Left ventricle myocardium superior (tissue), 1 donor: ENCODE measurements at places on chromosomes 1 and 21.

GRCh38 chr1:7745783-7746182, 25.3 kb upstream of the VAMP3 start:
- no peak for DNase-seq

GRCh38 chr1:182739545-182739944, 50.0 kb upstream of the NPL start:
- DNase-seq: no peak

GRCh38 chr1:171961861-171962260, 120.6 kb downstream of the DNM3 start:
- no peak for DNase-seq

- DNase-seq: peak; percentile 42
Observed at GRCh38 chr21:37207441-37208009, 59.6 kb downstream of the VPS26C start.

- no peak for DNase-seq
Observed at GRCh38 chr1:78143152-78143551, 97.4 kb downstream of the GIPC2 start.

GRCh38 chr1:47678464-47678980, 240.7 kb downstream of the FOXD2 start:
- no peak for DNase-seq

DNA sequence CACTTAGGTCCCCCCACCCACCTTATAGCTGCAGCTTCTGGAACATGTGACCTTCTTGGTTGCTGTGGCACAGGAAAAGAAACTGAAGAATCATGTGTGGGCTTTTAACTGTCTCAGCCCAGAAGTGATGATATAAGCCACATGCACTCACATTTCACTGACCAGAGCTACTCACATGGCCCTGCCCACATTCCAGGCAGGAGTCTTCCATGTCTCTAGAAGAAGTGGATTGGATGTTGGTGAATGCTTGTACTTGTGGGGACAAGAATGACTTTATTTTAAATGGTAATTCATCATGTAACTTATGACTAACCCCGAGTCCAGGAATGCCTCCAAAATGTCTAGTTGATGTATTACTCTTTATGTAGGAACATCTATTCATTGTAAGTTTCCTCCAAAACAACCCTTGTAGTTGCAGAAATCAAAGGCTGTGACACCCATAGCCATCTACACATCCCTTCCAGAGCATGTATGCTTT, 15.8 kb upstream of the CAMK1G start:
- DNase-seq: no peak

- DNase-seq: no peak
Observed at GRCh38 chr1:213075725-213076124, 24.7 kb downstream of the RPS6KC1 start.

DNA sequence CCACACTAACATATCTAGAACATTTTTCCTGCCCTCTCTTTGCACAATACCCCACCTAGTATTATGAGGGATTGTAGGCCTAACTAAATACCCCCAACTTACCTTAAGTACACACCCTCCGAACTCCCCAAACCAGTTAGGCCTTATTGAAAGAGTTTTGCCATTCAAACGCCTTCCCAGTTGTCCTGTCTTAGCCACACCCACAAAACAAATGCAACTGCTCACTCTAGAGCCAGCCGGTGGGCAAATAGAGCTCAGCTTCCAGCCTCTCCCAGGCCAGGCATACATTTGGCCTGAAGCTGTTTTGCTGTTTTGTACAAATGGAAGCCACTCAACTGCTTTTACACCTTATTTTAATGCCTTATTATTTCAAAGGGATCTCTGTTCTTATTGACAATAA, 224.2 kb upstream of the RUNX1 start:
- DNase-seq: no peak

DNA sequence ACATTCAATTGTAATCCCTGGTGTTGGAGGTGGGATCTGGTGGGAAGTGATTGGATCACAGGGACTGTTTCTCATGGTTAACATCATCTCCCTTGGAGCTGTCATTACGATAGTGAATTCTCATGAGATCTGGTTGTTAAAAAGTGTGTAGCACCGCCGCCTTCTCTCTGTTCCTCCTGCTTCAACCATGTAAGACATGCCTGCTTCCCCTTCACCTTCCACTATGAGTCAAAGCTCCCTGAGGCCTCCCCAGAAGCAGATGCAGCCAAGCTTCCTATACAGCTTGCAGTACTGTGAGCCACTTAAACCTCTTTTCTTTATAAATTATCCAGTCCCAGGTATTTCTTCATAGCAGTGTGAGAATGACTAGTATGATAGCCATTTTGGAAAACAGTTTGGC, 30.1 kb upstream of the TRIM62 start:
- no peak for DNase-seq

- DNase-seq: no peak
Observed at GRCh38 chr1:2534687-2535441, 4.8 kb upstream of the HES5 start.

GRCh38 chr1:228827019-228827418, 91.7 kb downstream of the RHOU start:
- no peak for DNase-seq

DNA sequence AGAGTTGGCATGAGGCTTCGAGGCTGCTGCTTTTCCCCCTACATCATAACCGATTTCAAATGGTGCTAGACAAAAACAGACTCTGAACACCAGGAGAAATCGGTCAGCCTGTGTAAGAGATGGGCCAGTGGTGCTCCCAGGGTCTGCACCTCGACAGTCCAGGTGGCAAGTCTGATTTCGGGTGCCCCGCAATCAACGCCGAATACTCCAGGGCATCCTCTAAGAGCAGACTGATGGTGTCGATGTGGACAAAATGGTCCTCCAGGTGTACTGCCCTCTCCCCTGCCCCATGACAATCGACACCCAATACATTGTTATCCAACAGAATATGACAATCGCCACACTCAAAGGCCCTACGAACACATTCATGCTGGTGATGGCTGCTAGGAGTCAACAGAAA, 50.0 kb downstream of the CD46 start:
- DNase-seq: no peak

- no peak for DNase-seq
Observed at GRCh38 chr21:43025636-43026180, 49.9 kb downstream of the CBS start.

DNA sequence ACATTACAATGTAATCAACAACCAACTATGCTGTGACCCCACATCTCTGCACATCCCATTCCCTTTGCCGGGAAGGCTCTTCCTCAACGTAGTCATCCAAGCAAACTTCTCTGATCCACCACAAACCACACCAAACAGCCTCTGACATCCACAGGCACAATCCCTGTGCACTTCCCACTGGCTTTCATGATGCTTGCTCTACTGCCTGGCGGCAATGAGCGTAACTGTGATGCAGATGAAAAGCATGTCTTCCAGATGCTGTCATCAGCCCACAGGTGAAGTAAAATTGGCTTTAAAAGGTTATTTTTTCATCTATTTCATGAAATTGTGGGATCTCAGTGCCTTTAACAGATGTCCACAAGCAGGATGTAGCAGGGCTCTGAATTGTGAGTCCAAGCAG, 635.2 kb downstream of the SMYD3 start:
- DNase-seq: no peak

GRCh38 chr1:234691567-234691966, 81.6 kb upstream of the IRF2BP2 start:
- no peak for DNase-seq

DNA sequence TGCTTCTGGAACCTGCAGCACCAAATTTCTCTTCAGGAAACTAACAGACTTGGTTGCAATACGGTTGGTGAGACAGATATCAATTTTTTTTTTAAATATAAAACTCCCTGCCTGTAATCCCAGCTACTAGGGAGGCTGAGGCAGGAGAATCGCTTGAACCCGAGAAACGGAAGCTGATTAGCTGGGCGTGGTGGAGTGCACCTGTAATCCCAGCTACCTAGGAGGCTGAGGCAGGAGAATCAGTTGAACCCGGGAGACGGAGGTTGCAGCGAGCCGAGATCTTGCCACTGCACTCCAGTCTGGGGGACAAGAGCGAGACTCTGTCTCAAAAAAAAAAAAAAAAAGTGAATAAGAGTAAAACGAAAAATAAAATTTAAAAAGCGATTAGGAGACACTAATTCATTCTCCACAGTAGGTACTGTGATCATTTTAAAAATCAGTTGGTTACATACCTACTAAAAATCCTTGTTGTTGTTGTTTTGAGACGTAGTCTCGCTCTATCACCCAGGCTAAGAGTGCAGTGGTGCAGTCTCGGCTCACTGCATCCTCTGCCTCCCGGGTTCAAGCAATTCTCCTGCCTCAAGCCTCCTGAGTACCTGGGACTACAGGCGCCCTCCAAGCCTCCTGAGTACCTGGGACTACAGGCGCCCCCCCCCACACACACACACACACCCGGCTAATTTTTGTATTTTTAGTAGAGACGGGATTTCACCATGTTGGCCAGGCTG, 796 bp upstream of the RBM8A start:
- DNase-seq: no peak

GRCh38 chr1:109547463-109548320, 723 bp upstream of the GNAI3 start:
- no peak for DNase-seq

DNA sequence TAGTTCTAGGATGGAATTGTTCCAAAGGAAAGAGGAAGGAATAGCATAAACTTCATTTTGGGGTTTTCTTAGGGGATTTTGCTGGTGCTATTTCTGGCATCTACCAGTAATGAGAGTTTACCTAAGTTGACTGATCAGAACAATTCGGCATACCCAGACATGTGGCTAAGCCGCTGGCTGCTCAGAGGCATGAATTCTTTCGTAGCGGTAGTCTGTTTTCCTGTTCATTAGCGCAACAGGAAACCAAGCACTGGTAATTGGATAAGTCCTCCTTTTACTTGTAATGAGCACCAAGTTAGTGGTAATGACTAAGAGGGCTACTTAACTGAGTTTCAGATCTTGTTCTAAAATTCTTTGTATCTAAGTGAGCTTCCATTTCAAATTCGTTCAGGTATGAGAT, 38.6 kb downstream of the C21orf91 start:
- DNase-seq: no peak

DNA sequence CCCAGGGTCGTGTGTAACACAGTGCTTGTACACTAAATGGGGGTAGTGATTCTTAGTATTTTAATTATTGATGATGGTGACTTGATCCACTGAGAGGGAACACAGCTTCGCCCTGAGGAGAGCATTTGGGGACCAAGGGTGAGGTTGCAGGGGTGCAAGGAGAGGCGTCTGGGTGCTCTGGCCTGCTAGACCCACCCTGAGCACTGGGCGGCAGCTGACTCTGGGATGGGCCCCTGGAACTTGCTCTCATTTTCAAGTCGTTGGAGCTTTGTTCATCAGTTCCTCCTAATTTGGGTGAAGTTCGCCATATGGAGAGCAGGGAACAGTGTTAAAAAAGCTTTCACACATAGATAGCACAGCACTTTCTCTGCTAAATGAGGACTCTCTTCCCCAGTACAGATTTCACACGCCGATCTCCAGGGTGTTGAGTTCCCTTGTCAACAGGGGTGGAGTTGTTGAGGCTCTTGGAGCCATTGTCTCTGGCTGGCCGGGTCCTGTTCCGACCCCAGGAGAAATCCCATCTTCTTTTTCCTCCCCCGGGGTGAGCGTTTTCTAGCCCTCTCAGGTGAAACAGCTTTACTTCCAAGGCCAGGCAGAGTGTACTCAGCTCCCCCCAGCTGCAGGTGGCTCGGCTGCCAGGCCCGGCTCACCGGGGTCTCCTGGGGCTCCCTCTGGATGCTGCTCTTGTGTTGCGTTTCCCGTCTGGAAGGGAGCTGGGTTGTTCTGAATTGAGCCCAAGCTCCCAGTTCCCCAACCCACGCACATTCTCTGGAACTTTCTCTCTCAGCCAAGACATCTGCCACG, 367.4 kb downstream of the RPS6KC1 start:
- no peak for DNase-seq

GRCh38 chr1:95127380-95127779, 10.2 kb downstream of the TLCD4 start:
- no peak for DNase-seq

- no peak for DNase-seq
Observed at GRCh38 chr1:57024855-57025254, 59.0 kb upstream of the C8B start.

- no peak for DNase-seq
Observed at GRCh38 chr21:41161428-41161827, 6.5 kb upstream of the BACE2 start.

DNA sequence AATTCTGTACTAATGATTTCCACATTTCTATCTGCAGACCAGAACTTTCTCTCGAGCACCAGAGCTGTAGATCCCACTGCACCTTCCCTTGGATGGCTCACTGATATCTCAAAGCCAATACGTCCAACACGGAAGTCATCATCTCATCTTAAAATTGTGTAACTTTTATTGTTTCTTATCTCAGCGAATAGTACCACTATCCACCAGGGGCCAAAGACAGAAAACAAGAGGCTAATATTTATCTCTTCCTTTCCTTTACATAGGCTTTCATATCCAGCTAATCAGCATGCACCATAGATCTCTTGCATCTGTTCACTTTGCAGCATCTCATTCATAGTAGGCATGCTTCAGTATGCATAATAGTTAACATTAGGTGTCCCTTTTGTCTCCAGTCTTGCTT, 303.6 kb downstream of the PTPRC start:
- DNase-seq: no peak

- DNase-seq: no peak
Observed at GRCh38 chr1:221829327-221830015, 87.6 kb upstream of the DUSP10 start.

GRCh38 chr1:101086783-101087182, 61.2 kb upstream of the DPH5 start:
- DNase-seq: no peak

- DNase-seq: no peak
Observed at GRCh38 chr1:98732985-98733781, 71.7 kb downstream of the SNX7 start.

DNA sequence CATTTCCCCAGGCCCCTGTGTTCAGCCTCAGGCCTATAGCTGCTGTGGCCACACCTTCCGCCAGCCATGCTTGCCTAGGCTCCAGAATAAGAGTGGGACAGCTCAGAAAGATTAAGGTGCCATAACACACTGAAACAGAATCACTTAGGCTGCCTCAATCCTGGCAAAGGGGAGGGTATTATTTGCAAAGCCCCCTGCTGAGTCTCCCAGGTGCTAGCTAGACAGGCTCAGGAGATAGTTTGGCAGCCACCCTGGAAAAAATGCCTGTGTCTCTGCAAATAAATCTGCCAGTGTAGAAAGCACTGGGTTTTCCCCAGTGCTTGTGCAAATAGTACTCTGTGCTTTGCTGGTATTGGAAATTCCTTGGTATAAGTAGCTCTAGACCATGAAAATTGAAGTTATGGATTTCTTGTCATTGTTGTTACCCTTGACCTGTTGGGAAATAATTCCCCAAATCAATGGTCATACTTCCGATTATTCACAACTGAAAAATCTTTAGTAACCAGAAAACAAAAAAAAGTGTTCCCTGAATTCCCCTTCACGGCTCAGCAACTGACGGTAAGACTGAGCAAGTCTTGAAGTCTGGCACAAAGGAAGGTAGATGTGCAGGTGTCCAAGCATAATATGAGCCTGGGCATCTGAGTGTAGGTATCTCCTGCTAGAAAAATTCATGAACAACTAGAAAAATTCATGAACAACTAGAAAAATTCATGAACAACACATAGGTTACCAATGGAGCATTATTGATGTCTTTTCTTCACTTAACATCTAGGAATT, 56.9 kb downstream of the PROX1 start:
- no peak for DNase-seq
